Bronchial epithelial cell (primary cell): ENCODE measurements at places on chromosomes 12 and 14. TPM values are rescaled to one million over a fixed set of nuclear protein-coding genes. Genes with fewer than 3 reads are reported as not detected.
A peak's percentile ranks its signal among the peaks of the same experiment; 100 is the strongest.

DNA sequence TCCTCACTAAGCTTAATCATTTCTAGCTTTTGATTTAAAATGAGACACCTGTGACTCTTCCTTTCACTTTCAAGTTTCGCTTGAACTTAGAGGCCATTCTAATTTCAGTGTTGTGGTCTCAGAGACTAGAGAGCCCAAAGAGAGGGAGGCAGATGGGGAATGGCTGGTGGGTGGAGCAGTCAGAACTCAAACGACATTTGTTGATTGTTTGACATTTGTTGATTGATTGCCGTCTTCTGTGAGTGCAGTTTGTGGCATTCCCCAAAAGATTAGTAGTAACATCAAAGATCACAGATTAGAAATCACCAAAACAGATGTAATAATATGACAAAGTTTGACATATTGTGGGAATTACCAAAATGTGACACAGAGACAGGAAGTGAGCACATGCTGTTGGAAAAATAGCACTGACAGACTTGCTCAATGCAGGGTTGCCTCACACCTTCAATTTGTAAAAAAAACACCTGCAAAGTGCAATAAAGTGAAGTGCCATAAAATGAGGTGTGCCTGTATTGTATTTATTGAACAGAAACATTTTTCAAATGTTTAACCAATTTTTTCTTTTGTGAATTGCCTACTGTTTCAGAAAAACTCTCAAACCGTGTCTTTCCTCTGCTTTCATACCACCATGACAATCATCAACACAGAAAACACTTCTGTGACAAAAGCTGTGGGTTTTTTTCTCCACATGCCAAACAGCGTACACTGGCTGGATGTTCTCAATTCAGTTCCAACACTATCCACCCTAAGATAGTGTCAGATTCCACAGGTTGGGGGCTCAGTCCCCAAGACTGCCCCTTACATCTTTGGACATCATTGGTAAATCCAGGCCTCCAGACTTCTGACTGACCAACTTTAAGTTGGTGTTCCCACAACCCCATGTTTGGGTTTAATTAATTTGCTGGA lies 376.3 kb upstream of the RGS6 start:
- DNase-seq = peak; percentile 69

- no peak for DNase-seq
Observed at GRCh38 chr12:123937707-123938591, 34.7 kb downstream of the CCDC92 start.

- peak; percentile 64 for DNase-seq
Observed at GRCh38 chr12:64737539-64737938, 21.7 kb downstream of the GNS start.

DNA sequence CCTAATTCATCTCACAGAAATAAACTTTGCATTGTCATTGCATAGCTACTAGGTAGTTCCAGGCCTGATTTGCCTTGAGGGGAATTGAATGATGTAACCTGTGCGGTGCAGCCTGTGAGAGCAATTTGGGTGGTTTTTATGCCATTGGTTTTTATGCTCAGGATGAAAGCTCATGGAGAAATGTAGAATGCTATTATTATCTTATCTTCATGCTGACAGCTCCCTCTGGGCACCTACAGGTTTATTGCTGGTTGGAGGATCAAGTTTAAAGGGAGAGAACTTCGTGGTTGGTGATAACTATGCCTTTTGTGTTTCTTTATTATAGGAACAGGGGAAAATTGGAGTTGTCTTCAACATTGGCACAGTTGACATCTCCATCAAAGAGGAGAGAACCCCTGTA lies 547.9 kb downstream of the DIO2 start:
- DNase-seq = no peak

DNA sequence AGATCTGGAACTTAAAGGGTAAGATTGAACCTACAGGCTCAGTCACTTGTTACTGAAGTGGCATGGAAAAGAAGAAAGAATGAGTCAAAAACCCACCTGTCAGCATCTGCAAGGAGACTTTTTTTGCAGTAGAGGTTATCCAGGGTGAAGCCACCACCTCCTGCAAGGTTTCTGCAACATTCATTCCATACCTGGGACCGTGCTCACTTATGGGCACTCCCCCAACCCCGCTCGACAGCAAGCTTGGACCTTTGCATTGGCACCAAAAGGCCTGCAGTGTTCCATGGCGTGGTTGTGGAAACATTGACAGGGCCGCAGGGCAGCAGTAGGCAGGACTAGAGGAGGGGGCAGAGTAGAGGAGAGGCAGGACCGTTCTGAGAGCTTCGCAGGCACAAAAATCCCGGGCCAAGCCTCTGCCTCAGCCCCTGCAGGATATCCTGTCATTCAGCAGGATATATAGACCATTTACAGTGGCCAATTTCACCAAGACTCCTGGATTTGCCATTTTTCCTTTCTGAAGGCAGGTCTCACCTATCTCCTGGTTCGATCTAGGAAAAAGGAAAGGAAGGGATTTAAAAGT lies at the start of gene STAB2:
Gene STAB2 (plus strand): TSS at position 483 of the 580 bp plus-strand sequence. CDS start 204 bp downstream, outside the sequence.
- no peak for DNase-seq

- DNase-seq = peak; percentile 97
Observed at GRCh38 chr12:46678426-46678825, 147.4 kb downstream of the SLC38A4 start.

MAGOHB gene
- 14.0 and 14.5 TPM in 2 replicates for total RNA-seq

STXBP6 gene
- total RNA-seq = not detected in 2 replicates

TMCC3 gene
- total RNA-seq = 5.8 and 8.8 TPM in 2 replicates

APPL2 gene
- 21.4 and 23.2 TPM in 2 replicates for total RNA-seq

ANG gene
- total RNA-seq = 2.4 and 2.9 TPM in 2 replicates

KIAA0586 gene
- total RNA-seq = 6.0 and 8.7 TPM in 2 replicates

NTS gene
- total RNA-seq = 0.13 TPM in 1 of 2 replicates, not detected in the other

PTPRB gene
- total RNA-seq = 0.38 and 0.53 TPM in 2 replicates
